ENCODE measurements at places on chromosomes 12 and 14.

- peaks cover under 1% of the 10 kb centered on the region for H3K4me1 ChIP-seq
- no peaks in the 10 kb centered on the region for H3K36me3 ChIP-seq
- peaks cover 60% of the 10 kb centered on the region for H3K27me3 ChIP-seq
Observed at GRCh38 chr12:114415525-114415868, 9.6 kb upstream of the TBX5 start.

GRCh38 chr12:15486859-15487258, 164.6 kb downstream of the PTPRO start:
- H3K27me3 ChIP-seq: peaks cover 18% of the 10 kb centered on the region
- no peak for ATAC-seq
- H3K4me1 ChIP-seq: no peaks in the 10 kb centered on the region
- H3K4me3 ChIP-seq: no peak overlapping the region

DNA sequence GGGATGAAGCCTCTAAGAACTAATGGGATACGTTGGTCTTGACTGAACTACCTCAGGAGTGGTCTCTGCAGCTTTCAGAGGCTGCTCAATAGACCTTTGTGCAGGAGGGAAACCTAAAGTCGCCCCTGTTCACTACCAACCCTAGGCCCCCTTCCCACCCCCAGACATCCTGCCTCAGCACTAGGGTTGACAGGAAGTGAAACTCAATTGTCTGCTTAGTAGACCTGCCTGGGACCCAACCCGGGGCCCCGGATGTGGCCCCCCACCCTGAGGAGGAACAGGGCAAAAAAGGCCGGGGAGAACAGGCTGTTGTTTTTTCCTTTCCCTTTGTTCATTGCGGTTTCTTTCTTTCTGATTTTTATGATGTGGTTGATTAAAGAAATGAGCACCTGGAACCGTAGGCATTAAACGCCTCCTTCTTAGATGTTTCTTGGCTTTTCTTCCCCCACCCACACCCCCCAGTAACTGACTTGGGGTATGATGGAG, 1.6 kb upstream of the DGKA start:
- H3K4me3 ChIP-seq: peak overlapping the region; percentile 98
- H3K27me3 ChIP-seq: no peaks in the 10 kb centered on the region

DNA sequence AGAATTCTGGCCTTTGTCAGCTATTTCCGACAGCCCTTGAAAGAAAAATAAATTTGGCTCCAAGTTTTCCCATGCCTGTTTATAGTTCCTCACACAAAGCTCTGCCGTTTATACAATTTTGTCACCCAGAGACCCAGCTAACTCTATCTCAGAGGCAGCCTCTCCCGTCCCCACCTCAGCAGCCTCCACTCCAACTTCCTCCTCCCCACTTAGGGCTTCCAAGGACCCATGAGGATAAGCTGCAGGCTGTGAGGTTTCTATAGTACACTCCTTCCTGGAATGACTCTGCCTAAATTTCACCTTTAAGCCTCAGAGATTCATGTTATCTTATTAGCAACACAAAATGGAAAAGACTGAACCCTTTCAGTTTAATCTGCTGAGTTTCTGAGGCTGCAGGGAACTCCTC, 71.8 kb downstream of the TTC9 start:
- H3K4me1 ChIP-seq: peaks cover 6% of the 10 kb centered on the region
- peak overlapping the region; percentile 1 for H3K4me3 ChIP-seq
- H3K36me3 ChIP-seq: no peaks in the 10 kb centered on the region
- H3K27ac ChIP-seq: peak overlapping the region; percentile 18

GRCh38 chr12:47033081-47033480, 46.3 kb upstream of the PCED1B start:
- no peaks in the 10 kb centered on the region for H3K27me3 ChIP-seq
- peak; percentile 39 for ATAC-seq
- no peak overlapping the region for H3K4me3 ChIP-seq
- H3K4me1 ChIP-seq: peaks cover 4% of the 10 kb centered on the region
